Stomach (tissue), 19 donors: ENCODE measurements at places on chromosomes 11 and 22. TPM values are rescaled to one million over a fixed set of nuclear protein-coding genes. Genes with fewer than 3 reads are reported as not detected.

DNA sequence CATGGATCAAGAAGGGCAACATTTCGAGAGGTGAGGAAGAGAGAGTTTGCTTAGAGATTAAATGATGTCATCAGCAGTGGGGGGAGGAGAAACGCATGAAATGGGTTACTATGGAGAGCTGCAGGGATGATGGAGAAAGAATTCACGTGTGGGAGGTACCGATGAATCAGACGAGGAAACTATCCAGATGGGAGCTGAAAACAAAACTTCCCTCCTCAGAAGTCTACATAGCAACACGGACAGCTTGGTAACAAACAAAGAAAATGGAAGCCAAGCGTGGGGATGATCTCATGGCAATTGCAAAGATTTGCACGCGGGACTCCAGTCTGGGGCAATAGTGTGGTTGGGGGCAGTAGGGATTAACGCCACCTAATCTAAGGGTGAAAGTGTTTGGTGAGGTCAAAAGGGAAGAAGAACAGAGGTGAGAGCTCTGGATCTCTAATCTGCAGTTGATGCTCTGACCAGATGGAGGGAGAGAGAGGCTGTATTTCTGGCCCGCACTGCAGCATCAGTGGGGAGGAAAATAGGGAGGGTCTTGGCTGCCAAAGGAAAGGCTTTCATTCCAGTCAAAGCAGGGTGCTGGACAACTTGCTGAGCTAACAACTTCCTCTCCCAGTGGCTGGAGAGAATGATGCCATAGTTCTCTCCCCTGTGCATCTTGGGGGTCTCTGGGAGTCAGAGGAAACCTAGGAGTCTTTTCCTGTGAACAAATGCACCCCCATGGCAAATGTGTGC, 43.4 kb upstream of the CSNK2A3 start:
- DNase-seq: peak; percentile 76

DNA sequence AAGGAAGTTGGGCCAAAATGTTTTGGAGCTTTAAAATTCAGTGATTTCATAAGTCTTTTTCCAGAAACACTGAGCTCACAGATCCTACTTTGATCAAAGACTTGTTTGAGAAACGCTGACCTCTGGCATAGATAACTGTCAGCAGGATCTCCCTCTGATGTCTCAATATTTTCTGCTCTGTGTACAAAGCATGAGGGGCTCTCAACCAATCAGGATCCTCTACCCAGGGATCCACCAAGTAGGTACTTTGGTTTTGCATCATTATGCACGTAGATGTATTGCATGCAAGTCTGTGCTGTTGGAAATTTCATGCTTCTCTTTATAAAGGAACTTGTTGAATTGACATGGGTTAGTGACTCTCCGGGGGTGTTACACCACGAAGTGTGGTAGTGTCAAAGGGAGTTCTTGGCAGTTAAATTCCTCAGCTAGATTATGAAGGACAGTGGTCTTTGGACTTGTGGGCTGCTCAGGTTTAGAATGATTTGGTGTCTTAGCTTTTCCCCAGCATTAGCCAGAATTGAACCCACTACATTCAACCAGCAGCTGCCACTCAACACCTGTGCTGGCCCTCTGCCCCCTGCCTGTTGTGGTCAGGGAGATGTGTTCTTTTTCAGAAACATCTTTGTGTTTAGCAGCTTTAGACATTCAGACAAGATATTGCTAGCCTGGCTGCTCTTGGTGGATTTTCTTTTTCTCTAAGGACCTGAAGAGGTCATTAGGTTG, 1.7 kb upstream of the DIXDC1 start:
- DNase-seq: no peak

GRCh38 chr11:115522302-115522701, 18.1 kb upstream of the CADM1 start:
- no peak for DNase-seq

GRCh38 chr22:28443526-28443876, 236.1 kb downstream of the TTC28 start:
- DNase-seq: peak; percentile 94

GRCh38 chr11:121431820-121432526, 20.1 kb upstream of the SORL1 start:
- DNase-seq: no peak

GRCh38 chr11:106466521-106467080, 389.1 kb downstream of the AASDHPPT start:
- peak; percentile 82 for DNase-seq

GRCh38 chr11:60718524-60719316, 5.8 kb upstream of the MS4A18 start:
- DNase-seq: no peak

Gene VSIG10L2
- total RNA-seq: not detected

Gene TRIM6
- 10.3 TPM for total RNA-seq

Gene GPHA2
- total RNA-seq: not detected

Gene MUC6
- 132 TPM for total RNA-seq

Gene APOBEC3H
- not detected for total RNA-seq

Gene TEX12
- total RNA-seq: not detected
